Amniotic stem cell (primary cell): ENCODE measurements at places on chromosomes 5 and 9.

- DNase-seq, result peak; percentile 19
Observed at GRCh38 chr5:110441035-110441434, 285.4 kb downstream of the TMEM232 start.

DNA sequence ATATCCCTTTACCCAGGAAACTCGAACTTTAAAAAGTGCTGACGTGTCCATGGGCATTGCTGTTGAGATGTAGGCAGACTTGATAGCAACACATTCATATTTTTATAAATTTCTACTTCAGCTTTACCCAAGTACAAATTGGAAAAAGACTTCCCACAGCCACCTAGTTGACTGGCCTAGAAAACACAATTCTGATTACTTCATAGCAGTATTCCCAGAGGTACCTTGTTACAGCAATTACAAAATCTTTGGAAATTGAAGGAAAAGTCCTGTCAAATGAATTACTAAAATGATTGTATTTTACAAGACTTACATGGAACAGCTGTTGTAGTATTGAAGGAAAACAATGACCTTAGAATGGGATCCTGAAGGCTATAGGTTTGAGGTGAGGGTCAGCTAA is 130.7 kb upstream of the NREP start:
- DNase-seq, result no peak

- no peak for DNase-seq
Observed at GRCh38 chr9:131851414-131851813, 111.5 kb upstream of the RAPGEF1 start.

DNA sequence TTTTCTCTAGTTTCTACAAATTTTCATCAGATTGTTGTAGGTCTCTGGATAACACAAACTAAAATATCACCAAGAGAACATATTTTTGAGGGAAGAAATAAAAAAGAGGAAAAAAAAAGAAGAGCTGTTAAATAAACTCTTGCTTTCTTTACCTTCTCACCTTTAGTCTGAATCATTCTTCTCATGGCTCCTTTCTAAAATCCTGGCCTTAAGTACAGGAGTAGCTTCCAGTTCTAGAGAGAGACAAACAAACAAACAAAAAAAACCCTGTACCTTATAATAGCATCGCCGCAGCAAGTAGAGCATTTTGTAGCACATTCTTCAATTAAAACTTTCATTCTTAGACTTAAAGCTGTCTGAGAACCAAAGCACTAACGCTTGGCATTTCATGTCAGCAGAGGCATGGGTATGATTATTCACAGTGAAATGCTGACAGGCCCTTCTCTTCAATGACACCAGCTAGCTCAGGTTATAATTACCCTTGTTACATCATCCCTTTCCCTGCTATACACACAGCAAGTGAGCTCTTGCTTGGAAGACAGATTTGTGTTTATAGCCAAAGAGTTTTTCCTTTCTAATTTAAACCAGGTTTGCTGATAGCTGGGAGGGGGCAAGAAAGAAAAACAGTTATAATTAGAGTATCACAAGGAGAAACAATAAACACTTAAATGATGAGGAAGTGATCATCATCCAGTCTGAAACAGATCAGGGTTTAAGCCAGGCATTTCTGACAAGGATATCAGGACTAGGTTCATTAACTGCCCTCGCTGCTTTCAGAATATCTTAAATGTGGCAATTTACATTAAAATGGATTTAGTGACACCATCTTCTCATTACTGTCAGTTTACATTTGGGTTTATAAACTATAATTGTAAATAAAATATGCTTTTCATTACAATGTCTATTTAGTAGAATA is 510.9 kb upstream of the ZNF608 start:
- no peak for DNase-seq

- no peak for DNase-seq
Observed at GRCh38 chr5:180591311-180591887, at the start of gene SCGB3A1. SCGB3A1 (minus strand) TSS chr5:180591499; CDS start chr5:180591462, 37 bp downstream.

DNA sequence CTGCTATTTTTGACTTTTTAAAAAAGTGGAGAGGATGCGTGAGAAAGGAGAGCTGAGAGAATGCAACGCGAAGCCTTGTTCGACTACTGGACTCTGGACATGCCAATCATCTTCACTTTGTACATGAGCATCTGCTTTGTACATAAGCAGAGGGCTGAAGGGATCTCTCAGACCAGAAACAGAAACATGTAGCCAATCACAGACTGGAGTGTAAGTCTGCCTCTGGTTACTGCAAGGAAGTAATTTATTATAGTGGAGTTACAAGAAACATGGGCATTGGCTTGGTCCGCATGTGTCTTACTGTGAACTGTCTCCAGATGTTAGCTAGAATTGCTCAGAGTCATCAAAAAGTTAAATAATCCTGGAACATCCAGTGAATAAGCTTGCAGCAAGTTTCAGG is 190.0 kb upstream of the GRAMD2B start:
- no peak for DNase-seq

DNA sequence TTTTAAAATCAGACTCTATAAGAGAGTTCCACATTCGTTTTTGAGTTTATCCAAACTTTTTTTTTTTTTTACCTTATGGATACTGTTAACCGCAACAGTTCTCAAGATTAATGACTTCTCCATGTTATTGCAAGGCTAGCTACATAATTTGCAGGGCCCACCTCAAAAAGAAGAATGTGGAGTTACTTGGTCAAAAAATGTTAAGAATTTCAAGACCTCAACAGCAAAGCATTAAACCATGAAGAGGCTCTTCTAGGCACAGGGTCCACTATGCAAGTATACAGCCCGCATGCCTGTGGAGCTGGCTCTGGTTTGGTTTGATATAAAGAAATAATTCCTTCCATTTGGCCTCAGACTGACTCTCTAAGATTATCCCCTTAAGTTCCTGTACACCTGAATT is 133.3 kb upstream of the TLX3 start:
- DNase-seq, result no peak

DNA sequence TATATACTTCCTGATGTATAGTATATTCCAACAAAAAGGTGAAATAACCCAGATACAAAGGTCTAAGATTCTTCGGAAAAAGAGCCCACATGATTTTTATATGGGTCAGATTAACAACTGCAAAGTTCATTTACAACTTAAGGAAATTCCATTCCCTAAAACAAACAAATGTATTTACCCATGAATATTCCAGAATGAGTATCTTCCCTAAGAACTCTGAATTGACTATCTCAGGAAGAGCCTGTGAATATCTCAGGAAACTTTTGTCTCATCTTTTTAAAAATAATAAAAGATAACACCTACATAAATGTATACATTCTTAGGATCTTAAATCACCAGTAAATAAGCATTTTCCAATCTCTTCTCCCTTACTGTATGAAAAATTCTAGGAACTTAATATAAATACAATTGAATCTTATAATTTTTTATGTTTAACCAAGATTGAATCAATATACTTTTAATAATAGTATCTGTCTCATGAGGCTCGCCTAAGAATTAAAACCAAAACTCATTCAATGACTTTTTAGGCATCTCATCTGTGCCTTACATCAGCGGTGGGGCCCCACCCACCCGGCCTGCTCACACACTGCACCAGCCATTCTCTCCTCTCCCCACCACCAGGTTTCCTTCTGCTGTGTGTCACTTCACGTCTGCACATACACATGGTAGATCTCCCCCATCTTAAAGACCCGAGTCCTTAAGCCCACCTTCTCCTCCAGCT is 78.1 kb downstream of the RAPGEF1 start:
- no peak for DNase-seq

DNA sequence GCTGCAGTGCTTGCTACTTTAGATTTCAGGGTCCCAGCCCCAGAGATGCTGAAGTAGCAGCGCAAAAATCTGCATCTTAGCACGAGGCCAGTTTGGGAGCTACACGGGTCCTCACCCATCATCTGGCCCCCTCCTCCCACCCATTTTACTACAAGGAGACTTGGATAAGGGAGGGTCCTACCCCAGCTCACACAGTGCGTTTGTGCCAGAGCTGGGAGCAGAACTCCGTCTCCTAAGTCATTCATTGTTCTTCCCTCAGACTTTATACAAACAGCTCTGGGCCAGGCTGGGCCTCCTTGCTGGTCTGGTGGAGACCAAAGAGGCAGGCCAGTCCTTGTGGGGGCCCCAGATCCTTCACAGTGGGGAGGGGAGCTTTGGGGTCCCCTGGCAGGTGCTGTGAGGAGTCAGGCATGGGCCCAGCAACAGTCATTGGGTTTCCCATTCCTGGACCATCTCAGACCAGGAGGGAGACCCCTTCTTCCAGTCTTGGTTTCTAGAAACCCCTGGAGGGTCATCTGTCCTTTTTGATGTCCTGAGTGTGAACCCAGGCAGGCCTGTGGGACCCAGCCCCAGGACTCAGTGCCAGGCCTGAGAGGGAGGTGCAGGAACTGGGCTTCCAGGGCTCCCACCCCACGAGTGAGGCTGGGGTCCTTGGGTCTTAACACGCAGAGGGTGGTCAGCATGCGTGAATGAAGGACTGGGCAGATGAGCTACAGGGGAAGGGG is 2.3 kb upstream of the IL17B start:
- no peak for DNase-seq

- DNase-seq, result no peak
Observed at GRCh38 chr5:91141642-91142041, 241.5 kb downstream of the ARRDC3 start.

DNA sequence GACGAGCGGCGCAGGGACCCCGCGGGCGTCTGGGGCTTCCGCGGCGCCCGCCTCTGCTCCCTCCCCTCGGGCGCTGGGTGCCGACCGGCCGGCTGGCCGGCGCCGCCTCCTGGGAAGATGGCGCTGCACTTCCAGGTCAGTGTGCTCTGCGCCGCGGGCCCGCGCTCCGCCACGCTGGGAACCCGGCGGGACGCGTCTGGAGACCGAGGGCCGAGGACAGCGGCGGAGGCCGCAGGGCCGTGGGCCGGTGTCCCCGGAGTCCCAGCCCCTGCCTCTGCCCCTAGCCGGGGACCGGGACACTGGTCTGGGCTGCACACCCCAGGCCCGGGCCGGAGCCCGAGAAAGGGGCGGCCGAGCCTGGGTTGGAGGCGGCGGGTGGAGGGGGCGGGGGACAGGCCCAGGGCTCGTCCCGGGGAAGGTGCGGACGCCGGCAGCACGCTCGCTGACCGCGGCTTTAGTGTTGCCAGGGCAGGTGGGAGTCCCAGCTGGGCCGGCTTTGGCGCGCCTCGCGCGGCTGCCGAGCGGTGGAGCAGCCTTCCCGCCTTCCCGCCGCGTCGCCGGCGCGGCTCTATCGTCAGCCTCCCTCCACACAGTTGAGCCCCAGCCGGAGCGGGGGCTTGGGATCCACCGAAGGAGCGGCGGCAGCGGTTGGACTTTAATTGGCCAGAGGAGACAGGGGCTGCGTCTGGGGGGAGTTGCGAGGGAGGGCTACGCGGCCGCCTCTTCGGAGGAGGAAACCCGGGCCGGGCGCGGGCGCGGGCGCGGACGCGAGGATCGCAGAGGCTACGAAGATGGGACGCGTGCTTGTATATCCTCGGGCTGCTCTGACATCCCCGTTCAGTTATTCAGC is at the start of gene RANBP17:
TSS of gene RANBP17 (plus strand) at position 102 of the 850 bp plus-strand sequence.
- DNase-seq, result peak; percentile 49

GRCh38 chr9:136133191-136133958 is 14.7 kb upstream of the TMEM250 start:
- no peak for DNase-seq

DNA sequence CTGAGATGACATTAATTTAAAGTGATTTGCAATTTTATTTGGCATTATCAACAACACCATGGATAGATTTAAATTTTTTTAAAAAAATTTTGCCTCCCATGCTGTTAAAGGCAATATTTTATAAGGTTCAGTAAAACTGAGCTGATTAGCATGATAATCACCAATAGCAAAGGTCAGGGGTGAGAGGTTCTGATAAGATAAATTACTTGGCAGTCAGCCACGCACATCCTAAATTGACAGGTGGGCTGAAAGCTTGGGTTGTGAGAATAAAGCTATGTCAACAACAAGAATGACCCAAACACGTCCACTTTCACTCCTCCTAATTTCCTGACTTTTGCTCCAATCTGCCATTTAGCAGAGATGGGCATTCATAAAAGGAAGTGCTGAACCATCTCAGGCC is 127.1 kb downstream of the LHFPL2 start:
- no peak for DNase-seq

GRCh38 chr5:123367739-123368138 is 55.5 kb downstream of the CEP120 start:
- no peak for DNase-seq

DNA sequence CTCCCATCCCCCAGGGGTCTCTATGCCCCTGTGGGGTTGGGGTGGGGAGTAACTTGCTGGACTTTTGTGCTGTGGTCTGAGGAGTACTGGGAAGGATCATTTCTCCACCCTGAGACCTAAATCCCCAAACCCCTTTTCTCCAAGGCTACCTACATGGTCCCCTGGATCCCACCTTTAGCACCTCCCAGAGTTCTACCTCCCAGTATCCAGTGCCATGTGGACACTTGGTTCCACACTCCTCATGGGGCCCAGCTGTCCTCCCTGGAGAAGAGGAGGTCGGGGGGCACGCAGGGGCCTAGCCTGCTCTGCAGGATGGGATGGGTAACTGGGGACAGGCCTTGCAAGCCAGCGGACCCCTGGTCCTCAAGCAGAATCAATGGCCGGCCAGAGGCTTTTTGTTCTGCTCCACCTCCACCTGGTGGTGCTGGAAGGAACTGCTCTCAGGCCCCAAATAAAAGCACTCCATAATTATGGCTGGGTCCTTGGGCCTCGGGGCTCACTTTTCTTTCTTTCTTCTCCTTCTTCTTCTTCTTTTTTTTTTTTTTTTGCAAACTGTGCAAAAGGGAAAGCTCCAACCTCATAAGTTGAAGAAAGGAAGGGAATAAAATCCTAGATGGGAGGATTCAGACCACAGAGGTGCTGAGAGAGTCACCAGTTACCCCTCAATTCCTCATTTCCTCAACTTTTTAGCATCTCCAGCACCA is 68.4 kb downstream of the PSD2 start:
- no peak for DNase-seq

DNA sequence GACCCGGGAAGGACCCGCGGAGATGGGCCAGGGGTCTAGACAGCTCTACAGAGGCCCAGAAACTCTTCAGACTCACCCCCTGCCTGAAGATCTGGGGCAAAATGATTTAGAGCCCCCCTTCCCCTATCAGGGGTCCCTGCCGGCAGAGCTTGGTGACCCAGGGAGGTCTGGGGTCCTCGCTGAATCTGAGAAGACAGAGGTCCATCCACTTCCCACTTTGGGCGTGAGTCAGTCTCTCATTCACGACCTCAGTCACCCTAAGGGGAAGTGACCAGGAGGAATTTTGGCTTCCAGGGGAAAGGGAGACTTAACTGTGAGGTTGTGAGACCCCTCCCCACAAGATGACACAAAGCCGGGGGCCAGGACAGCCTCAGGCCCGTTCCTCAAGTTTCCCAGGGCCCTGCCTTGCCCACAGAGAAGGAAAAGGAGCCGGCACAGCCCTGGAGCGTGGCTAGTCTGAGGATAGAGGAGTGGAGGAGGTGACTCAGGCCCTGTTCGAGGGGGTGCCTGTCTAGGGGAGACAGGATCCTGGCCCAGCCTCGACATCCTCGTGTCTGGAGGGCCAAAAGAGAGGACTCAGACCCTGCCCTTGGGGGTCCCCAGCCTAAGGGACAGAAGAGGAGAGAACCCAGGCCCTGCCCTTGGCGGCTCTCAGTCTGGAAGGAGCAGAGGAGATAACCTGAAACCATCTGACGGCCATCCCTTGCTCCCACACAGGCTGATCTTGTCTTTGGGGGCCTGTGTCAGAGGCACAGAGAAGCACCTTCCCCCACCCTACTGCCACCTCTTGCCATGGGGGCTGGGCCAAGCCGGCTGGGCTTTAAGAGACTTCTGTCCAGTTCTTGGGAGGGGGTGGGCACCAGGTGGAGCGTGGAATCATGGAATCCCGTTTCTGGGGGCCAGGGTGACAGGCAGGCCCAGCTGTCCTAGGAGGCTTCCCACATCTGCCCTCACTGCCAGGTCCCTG is 889 bp downstream of the PDLIM4 start:
- DNase-seq, result no peak

- DNase-seq, result no peak
Observed at GRCh38 chr9:131754846-131755245, 15.0 kb upstream of the RAPGEF1 start.

- no peak for DNase-seq
Observed at GRCh38 chr5:10620346-10620745, 56.5 kb downstream of the ANKRD33B start.
